ENCODE measurements at places on chromosomes 4 and X.

DNA sequence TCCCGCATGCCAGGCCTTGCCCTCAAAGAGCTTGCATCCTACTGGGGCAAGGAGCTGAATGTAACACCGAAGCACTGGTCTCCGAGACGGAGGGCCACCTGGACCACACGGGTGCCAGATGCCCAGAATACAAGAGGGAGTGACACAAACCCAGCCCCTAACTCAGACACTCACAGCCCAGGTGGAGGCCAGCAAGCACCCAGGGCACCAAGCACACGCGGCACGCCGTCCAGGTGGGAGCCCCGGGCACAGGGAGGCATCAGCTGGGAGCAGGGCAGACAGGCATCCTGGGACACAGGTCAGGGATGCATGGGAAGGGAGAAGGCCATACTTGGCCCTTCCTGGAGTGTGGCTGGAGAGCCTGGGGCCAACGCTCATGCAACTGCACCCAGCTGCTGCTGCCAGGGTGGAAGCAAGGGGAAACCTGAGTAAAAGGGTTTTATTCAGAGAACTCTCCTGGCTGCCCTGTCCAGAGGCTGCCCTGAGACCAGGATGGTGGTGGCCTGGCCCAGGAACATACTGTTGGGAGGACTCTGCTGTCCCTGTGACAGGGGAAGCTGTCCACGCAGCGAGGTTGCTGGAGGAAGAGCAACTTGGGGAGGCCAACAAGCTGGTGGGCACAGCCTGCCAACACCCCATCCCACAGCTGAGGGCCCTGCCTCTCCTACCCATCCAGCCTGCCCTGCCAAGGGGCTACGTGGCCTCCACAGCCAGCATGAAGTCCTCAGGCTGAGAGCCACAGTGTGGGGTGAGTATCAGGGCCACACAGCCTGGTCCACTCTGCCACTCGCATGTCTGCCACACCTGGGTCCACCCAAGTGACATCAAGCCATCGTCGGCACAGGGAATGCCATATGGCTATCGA, 22.2 kb upstream of the PPP2R2C start:
- no peak for DNase-seq

DNA sequence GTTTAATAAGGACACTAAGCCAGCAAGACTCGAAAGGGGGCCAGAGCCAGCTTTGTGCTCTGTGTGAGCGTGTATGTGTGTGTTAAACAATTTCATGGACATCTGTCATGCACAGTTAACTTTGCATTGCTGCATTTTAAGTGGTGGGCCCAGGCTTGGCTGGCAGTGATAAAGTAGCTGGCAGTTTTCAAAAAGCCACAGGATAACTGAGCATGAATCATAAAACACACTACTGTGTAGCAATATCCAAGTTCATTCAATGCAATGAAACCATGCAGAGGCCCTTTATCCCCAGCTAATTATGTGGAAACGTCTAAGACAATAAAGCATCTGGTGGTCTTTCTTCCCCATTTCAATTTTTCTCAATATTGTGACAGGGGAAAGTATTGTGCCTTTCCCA, 132.9 kb downstream of the NKX6-1 start:
- DNase-seq, result no peak

DNA sequence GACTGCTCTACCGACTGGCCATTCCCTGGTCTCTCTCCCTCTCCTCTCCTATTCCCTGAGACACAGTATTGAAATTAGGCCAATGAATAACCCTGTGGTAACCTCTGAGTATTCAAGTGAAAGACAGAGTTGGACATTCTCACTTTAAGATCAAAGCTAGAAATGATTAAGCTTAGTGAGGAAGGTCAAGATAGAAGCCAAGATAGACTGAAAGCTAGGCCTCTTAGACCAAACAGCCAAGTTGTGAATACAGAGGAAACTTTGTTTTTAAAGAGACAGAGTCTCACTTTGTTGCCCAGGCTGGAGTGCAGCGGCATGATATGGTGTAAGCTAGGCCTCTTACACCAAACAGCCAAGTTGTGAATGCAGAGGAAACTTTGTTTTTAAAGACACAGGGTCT, 64.6 kb downstream of the KDM6A start:
- no peak for DNase-seq

- no peak for DNase-seq
Observed at GRCh38 chrX:9330249-9330982, 134.4 kb upstream of the TBL1X start.

DNA sequence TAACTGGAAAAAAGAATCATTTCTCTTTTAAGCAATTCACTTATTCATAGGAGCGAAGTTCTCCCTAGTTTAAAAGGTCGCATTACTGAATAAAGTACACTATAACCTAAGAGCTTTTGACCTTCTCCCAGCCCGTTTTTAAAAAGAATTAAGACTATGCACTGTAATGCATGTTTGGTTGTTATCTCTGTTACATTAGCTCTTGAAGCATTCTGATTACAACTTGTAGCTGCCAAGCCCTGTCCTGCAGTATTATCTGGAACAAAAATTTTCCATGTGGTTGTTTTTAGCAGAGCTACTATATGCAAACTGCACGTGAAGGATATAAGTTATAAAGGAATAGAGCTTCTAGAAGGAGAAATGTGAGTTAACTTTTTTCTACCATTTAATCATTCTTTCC, 8.1 kb downstream of the GAB1 start:
- no peak for DNase-seq

DNA sequence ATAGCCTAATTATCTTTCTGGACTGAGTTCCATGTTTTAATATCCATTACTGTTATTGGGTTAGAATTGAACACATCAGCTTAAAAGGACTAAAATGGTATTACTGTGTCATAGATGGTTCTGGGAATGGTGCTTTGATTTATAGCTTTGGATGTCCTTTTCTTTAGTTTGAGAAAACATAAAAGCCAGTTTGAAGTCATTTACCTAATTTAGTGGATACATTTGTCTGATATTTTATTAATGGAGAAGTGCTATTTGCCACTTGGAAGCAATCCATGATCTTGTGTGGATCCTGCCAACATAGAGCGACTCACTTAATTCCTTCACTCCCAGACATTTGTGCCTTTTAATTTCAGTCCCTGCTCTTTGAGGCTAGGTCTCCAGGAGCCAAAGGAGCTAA, 212.4 kb upstream of the PACRGL start:
- DNase-seq, result no peak

DNA sequence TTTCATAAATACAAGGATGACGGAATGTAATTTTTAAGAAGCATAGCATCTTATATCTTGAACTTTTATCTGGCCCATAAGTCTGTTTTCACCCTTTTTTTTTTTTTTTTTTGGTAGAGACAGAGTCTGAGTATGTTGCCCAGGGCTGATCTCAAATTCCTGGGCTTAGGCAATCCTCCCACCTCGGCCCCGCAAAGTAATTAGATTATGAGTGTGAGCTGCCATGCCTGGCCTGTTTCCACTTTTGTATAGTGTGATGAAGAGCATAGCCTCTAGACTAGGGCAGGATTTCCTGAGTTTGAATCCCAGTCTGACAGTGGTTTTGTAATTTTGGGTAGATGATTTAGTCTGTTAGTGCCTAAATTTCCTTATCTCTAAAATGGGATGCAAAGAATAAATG, 11.0 kb downstream of the STIM2 start:
- DNase-seq, result no peak

DNA sequence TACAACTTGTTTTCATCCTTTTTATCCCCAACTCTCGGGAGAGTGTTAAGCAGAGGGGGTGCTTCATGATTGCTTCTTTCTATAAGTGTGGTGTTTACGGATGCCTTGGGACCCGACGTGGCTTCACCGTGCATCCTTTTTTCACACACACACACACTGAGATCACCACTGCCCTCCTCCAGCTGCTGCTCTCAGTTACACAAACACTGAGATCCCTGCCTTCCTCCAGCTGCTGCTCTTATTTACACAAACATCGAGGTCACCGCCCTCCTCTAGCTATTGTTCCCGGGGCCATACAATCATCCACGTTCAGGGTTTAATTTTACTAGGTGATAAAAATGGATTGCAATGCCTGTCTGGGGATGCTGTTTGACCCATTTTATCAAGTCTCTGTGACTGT, 155.4 kb upstream of the FAM9B start:
- no peak for DNase-seq

DNA sequence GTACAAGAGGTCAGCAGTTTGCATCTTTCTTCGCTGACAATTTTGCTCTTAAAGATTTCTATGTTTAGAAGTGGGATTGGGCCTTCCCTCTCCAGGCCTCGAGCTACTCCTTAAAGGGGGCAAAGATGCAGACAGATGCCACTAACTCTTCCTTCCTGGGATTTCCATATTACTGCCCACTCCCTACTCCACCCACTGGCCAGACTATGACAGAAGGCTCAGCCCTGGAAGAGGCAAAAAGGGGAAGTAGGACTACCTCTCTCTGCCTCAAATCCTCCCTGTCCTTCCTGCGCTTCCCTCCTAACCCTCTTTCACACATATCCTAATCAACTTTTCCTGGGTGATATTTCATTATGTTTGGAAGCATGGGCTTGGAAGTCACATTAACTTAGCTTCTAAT, 58.3 kb downstream of the EVC2 start:
- DNase-seq, result no peak

DNA sequence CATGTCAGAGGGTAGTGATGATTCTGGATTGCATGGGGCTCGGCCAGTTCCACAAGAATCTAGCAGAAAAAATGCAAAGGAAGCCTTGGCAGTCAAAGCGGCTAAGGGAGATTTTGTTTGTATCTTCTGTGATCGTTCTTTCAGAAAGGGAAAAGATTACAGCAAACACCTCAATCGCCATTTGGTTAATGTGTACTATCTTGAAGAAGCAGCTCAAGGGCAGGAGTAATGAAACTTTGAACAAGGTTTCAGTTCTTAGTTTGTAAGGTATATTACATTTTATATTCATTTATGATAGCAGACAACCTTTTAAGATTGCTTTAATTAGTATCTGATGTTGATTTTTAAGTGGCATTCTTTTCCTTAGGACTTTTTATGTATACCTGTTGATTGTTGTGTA, 24.2 kb downstream of the REST start:
- no peak for DNase-seq

- DNase-seq, result no peak
Observed at GRCh38 chr4:154421618-154422017, 70.0 kb downstream of the DCHS2 start.

DNA sequence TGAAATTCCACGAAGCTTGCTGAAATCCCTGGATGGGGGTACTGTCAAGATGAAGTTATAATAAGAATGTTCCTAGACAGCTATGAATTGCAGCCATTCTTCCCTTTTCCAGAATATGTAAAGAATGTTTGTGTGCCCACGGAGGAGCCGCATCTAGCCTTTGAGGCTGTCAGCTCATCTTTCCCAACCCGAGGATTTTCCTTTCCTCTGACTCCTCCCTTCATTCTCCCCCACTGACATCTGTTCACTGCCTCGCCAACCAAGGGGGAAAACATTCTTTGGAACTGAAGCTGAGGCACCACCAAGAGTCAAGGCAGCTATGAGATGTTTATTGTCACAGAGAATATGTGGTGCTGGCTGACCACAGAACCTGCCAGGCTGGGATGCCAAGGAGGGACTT, 8.8 kb downstream of the NHSL2 start:
- DNase-seq, result no peak

DNA sequence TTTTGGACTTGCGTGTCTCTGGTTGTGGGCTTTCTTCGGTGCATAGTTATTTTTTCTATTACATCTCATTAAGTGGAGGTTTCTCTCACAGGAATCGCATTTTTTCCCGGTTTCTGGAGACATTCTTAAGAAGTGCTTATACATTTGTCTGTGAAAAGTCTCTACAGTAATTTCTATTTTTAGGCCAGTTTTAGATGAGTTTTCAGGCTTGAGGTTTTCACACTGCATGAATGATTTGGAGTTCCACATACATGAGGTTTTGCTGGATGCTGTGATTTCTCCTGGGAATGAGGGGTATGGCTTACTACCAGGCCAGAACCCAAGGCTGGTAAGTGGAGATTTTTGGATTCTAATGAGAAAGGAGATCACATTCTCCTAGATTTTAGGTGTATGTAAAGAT, 422.6 kb upstream of the SLIT2 start:
- DNase-seq, result no peak

- no peak for DNase-seq
Observed at GRCh38 chrX:148542481-148543255, 42.3 kb downstream of the AFF2 start.

DNA sequence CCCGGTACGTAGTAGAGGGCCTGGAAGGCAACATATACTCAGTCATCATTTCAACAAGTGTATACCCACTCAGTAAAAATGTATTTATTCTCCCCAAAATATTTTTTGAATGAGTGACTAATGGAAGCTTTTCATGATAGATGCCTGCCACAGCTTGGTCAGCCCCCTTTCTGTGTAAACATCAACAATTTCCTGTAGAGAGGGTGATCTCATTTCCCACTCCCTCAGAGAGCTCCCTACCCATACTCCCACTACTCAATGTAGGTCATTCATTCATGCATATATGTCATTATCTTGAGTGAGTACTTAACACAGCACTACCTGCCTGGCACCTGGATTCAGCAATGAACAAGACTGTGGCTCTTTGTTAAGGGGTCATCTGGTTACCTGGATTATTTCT, 81.9 kb downstream of the STK32B start:
- DNase-seq, result no peak

- no peak for DNase-seq
Observed at GRCh38 chr4:25075851-25076250, 45.1 kb upstream of the LGI2 start.

GRCh38 chr4:120481756-120482155, 415.1 kb upstream of the MAD2L1 start:
- DNase-seq, result no peak

- no peak for DNase-seq
Observed at GRCh38 chrX:1904663-1905218, 289.9 kb downstream of the ASMT start.

DNA sequence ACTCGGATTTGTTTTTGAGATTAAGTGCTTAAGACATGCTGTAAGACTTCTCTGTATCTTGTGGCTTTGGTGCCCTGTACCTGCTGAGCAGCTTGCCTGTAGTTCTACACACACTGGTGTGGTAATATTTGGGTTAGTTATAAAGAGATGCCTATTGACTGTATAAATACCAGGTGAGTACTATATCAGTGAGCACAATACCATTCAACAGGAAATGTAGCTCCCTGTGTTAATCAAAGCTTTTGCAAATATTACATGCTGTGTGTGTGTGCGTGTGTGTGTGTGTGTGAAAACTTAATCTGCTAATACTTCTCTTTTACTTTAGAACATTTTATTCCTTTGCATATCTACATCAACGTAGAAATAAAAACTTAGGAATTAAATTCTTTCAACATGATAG, 30.1 kb downstream of the MYOZ2 start:
- DNase-seq, result no peak

GRCh38 chr4:147799986-147800555, 68.2 kb downstream of the ARHGAP10 start:
- peak; percentile 7 for DNase-seq

- no peak for DNase-seq
Observed at GRCh38 chrX:69386681-69387080, 117.4 kb upstream of the NALF2 start.

DNA sequence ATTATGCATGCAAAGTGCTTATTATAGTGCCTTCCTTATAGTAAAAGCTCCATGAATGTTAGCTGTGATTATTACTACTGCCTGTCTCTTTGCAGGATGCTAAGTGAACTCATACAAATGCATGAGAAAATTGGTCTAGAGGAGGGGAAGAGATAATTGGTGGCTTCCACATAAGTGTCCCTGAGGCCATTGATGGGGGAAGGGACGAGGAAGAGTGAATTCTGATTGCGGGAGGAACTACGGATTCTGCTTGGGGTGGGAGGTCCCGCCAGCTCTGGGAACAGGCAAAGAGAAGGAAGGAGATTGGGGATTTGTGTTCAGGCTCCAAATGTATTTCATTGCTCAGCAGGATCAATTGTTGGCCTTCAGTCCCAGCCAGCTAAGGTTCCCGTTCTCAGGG, 11.6 kb upstream of the ARHGAP36 start:
- no peak for DNase-seq

GRCh38 chr4:7414736-7415510, 19.8 kb downstream of the PSAPL1 start:
- DNase-seq, result no peak
